ENCODE measurements at places on chromosomes 5 and 9. TPM values are rescaled to one million over a fixed set of nuclear protein-coding genes. Genes with fewer than 3 reads are reported as not detected.

- no peak for DNase-seq
Measured at GRCh38 chr9:125963932-125964331, 216.8 kb downstream of the PBX3 start.

Gene GARNL3
- polyA plus RNA-seq: 22.0 TPM

DNA sequence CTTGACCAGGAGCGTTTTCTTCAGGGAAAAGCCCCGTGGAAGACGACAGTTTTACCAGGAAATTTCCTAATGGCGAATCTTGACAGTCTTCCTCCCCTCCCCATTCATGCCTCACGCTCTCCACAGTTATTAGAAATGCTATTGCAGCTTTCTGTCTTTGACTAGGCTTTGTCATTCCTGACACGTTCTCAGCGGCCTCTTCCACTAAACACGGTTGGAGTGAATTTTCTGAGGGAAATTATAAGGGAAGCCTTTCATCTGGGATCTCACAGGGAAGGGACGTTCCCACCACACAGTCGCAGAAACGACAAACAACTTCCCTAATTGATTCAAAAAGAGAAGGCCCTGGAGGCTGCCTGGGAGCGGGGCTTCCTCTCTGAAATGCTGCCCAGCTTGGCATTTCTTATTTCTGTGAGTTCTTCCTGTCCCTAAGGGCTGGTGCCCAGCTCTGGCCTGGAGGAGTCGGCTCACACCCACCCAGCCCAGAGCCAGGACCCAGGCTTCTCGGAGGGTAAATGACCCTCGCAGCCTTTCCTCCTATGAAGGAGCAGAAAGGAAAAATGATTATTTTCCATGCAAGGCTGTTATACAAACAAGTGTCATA is 57.1 kb upstream of the PPP1R26 start:
- DNase-seq: no peak

DNA sequence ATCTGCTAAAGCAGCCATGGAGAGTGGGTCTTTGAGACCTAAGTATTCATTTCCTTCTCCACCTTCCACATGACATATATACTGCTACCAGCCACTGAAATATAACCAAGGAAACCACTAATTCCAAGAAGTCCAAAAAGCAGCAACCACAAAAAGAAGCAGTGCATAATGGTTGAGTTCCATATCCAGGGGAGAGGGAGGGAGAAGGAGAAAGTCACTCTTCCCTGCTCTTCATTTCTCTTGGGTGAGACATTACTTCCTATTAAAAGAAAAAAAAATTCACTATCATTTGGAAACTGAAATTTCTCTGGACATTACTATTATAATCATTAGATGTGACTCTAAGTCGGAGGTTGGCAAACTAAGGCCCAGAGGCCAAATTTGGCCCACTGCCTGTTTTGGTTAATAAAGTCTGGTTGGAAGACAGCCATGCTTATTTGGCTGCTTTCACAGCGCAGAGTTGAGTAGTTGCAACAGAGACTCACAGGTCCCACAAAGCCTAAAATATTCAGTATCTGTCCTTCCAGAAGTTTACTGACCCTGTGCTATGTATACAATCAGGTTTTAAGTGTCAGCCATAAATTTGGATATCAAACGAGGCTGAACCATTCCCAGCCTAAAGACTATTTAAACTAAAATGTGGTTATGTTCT is 168.6 kb downstream of the MPDZ start:
- no peak for DNase-seq

DNA sequence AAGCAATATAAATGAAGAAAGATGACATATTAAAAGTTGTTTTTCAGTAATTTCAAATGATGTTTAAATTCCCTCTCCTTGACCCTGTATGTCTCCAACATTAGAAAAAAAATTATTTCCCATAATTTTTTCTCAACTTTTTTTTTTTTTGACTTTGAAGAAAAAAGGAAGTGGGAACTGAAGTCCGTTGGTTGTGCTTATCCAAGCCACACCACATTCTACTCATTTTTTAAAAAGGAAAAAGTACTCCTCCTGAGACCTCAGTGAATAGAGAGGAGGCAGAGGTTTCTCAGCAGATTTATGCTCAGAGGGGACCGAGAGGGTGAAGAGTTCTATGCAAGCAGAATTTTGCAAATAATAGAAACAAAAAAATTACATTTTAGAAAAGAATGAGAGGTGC is 123.3 kb downstream of the PCSK5 start:
- DNase-seq: no peak

GRCh38 chr5:5116956-5117355 is 23.2 kb upstream of the ADAMTS16 start:
- no peak for DNase-seq

Gene C5orf34
- 3.9 TPM for polyA plus RNA-seq

Gene PRRX2
- 15.8 TPM for polyA plus RNA-seq

DNA sequence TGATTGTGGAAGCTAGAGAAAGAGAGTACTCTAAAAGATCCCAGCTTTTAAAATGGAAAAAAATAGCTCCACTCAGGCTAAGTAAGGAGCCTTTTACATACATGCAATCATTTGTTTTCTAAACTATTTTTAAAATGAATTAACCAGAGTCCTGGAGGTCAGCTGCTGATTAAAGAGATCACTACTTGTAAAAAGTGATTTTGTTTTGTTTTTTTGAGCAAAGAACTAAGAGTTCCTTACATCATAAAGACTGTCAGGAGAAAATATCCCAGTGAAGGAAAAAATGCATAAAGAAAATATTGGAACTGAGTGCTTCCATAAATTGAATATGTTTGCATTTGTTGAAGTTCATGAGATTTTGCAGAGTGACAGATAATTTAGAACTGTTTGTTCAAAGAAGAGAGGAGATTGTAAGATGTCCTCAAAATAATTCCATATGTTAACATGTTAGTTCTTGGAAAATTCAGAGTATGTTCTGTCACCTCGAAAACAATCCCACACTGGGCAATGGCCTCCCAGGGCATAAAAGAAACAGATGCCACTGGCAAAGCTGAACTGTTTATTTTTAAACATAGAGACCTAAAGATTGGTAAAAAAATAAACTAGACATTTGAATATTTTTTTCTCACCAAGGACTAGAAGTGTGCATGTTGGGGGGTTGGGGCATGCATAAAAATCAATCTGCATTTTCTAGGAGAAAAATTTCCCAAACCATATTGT is 264.7 kb downstream of the NPR3 start:
- no peak for DNase-seq

DNA sequence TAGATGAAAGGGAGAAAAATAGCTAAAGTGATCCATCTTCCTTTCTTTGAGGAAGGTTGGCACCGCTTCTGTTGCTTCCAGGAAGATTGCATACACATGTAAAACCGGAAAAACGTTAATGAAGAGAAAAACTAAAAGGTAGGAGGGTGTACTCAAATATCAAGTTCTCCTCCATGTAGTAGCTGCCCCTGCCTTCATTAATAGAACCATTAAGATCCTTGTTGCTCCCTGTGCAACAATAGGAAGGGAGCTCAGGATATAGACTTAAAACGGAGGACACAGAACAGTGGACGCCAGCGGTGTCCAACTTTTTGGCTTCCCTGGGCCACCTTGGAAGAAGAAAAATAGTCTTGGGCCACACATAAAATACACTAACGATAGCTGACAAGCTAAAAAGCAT is 118.9 kb downstream of the TMEM174 start:
- DNase-seq: no peak

Gene GARIN3
- not detected for polyA plus RNA-seq

Gene ARRDC3
- 24.4 TPM for polyA plus RNA-seq

Gene IL13
- not detected for polyA plus RNA-seq

Gene CORO2A
- 3.4 TPM for polyA plus RNA-seq

- no peak for DNase-seq
Measured at GRCh38 chr5:100595152-100595811, 60.1 kb downstream of the FAM174A start.

GRCh38 chr9:113677057-113677456 is 199.1 kb upstream of the ZNF618 start:
- no peak for DNase-seq

Gene DMRT2
- 0.10 TPM for polyA plus RNA-seq

- DNase-seq: peak; percentile 54
Measured at GRCh38 chr5:140244525-140245025, 58.3 kb downstream of the PFDN1 start.

- no peak for DNase-seq
Measured at GRCh38 chr5:32572778-32573480, 12.4 kb upstream of the SUB1 start.

DNA sequence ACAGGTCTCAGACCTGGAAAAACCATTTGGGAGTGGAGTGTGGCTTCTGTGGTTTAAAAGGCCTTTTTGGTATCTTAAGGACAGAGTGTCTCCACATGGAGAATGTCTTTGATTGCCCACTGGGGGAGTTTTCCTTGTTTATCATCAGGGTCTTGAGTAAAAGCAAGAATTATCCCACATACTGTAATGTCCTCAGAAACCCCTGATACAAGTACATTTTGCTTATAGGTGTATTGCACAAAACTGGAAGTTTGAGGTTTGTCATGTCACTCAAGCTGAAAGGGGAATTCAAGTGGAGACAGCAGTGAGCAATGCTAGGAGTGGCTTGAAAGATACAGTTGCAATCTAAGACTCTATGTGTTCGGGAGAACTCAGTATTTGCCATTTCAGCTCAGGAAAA is 62.7 kb upstream of the GRAMD2B start:
- no peak for DNase-seq

Gene WDR31
- polyA plus RNA-seq: 2.6 TPM

Gene FGD3
- polyA plus RNA-seq: 5.8 TPM

Measured in urinary bladder (tissue), 4 donors.